ENCODE measurements at places on chromosomes 13 and 19.

DNA sequence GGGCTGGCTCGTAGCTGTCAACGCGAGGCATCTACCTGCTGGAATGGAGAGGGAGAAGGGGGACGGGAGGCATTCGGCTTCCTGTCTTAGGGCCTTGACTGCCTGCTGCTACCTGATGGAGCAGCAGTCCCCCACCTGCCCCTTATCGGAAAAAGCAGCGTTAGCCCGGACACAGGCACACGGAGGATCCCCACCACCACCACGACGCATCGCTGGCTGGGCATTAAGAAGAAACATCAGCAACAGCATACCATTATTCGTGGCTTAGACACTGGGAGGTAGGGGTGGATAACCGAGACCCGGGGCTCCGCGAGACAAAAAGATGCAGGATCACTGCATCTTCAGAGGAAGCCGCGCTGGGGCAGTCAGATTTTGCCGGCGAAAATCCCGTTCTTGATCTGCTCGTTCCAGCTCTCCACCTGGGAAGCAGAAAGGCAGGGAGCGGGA lies 1.1 kb downstream of the COX6B2 start:
- no peak for DNase-seq

DNA sequence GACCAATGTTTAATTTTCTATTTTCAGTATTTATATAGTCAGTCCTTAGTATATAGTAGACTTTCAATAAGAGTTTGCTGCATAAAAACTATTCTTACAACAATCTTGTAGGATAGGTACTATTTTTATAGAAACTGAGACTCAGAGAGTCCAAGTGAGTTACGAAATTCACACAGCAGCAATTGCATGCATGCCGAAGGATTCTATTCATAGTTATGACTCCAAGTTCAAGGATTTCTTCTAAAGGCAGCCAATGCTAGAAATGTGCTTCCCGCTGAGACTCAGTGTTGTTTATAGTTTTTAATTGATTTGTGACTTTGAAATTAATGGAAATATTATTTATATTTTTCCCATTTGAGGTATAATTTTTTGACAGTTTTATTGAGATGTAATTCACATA lies 62.7 kb upstream of the CSNK1A1L start:
- no peak for DNase-seq

- no peak for DNase-seq
These were observed 14.9 kb upstream of the PTBP1 start for GRCh38 chr19:782185-782877.

GRCh38 chr19:4456476-4456842 lies 1.1 kb downstream of the UBXN6 start:
- no peak for DNase-seq

DNA sequence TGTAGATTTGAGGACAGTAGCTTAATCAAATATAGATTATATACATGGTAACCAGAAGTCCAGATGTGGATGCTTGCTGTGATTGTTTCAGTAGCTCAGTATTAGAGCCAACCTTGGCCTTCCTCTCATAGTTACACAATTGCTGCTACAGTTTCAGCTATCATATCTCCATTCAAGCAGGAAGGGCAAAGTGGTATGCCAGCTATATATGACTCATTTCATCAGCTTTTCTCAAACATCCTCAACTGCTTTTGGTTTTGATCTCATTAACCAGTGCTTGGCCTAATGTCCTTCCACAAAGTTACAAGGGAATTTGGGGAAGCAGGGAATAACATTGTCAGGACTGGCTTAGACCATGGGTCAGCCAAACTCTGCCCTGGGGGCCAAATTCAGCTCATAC lies 73.0 kb upstream of the MAB21L1 start:
- no peak for DNase-seq

GRCh38 chr13:53264751-53265385 lies 236.3 kb downstream of the OLFM4 start:
- DNase-seq: no peak

GRCh38 chr13:25380082-25380481 lies 8.3 kb downstream of the ATP8A2 start:
- DNase-seq: no peak

GRCh38 chr19:50266896-50267295 lies 62.3 kb downstream of the KCNC3 start:
- DNase-seq: peak; percentile 48

- DNase-seq: no peak
These were observed 287.6 kb upstream of the SGCG start for GRCh38 chr13:22893204-22893603.

DNA sequence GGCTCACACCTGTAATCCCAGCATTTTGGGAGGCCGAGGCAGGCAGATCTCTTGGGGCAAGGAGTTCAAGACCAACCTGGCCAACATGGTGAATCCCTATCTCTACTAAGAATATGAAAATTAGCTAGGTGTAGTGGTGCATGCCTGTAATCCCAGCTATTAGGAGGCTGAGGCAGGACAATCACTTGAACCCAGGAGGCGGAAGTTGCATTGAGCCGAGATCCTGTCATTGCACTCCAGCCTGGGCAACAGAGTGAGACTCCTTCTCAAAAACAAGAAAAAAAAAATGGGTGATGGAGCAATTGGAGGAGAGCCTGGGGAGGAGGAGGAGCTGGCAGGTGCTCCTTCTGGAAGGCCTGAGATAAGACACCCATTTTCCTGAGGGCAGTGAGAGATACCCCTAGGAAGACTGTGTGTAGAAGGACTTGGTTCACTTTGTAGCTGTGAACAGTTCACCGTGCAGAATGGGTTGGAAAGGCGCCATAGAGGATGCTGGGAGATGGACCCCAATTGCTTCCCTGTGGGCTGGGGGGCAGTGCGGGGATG lies 8.7 kb upstream of the CARM1 start:
- no peak for DNase-seq

- no peak for DNase-seq
These were observed 125.5 kb upstream of the MCF2L start for GRCh38 chr13:112843392-112844111.

DNA sequence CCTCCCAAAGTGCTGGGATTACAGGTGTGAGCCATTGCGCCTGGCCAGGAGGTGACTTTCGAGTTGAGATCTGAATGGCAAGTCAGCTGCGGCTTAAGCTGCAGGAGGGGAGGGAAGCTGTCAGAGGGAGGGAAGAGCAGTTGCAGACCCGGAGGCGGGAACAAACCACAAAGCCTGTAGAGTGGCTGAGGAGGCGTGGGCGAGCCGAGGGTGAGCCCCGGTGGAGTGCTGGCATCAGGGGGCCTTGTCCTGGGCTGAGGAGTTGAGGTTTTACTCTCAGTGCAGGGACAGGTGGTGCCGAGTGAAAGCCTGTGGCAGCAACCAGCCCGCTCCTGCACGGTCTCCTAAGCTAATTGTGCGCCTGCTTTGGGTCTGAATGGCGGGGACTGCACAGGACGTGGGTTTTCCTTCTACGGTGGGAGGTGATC lies 24.2 kb downstream of the PPP1R37 start:
- DNase-seq: peak; percentile 82

DNA sequence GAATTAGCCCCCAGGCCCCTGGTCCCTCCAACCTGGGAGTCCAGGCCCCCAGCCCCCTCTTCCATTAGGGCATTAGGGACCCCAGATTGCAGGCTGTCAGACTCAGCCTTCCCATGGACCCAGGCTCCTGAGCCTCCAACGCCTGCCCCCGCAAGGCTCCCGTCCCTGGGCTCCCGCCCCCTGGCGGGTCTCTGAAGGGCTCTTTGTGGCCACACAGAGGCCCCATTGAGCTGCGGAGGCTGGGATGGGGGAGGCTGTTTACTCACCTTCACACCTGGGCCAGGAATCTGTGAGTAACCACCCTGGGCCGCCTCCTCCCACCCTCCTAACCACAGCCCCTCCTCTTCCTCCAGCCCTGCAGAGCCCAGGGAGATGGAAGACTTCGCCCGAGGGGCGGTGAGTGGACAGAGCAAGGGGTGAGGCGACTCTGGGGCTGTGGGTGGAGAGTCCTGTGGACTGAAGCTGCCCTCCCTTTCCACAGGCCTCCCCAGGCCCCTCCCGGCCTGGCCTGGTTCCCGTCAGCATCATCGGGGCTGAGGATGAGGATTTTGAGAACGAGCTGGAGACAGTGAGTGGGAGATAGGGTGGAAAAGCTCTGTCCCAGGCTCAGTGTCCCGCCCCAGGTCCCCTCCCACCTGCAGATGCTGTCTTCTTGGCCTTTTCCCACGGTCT lies 4.9 kb downstream of the ARHGEF1 start:
- peak; percentile 90 for DNase-seq

DNA sequence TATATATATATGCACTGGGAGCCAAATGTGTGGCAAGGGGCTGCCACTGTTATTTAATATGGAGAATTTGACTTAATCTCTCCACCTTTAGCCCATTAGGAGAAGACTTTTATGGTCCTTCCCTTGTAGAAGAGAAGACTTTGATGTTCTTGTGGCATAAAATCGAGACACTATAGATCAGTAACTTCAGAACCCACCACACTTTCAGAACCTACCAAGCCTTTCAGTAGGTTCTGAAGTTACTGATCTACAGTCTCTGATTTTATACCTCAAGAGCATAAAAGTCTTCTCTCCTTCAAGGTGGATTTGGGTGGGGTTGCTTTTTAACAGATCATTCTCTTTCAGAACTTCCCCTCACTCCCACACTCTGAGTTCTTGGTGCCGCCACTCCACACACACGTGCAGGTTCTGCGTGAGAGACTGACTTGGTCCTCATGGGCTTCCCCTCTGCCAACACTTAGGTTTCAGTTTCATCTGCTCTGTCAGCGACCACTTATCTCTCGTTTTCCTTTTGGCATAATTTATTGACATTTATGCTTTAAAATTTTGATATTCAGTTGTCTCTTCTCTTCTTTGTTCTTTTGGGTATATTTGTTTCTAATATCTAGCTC lies 213.4 kb upstream of the PCDH17 start:
- DNase-seq: no peak

GRCh38 chr19:32543115-32543900 lies 37.7 kb upstream of the PDCD5 start:
- no peak for DNase-seq

GRCh38 chr13:44050450-44051063 lies 170.9 kb downstream of the LACC1 start:
- no peak for DNase-seq

DNA sequence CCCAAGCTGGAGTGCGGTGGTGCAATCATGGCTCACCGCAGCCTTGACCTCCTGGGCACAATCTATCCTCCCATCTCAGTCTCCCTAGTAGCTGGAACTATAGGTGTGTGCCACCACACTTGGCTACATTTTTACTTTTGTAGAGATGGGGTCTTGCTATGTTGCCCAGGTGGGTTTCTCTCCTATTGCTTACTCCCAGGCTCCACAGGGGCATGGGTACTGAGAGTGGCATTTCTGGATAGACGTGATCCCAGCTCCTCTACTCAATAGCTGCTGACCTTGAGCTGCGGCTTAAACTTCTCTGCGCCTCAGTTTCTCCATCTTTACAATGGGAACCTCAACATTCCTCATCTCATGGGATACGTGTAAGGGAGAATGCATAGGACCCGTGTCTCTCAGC lies 11.6 kb downstream of the MVB12A start:
- no peak for DNase-seq

DNA sequence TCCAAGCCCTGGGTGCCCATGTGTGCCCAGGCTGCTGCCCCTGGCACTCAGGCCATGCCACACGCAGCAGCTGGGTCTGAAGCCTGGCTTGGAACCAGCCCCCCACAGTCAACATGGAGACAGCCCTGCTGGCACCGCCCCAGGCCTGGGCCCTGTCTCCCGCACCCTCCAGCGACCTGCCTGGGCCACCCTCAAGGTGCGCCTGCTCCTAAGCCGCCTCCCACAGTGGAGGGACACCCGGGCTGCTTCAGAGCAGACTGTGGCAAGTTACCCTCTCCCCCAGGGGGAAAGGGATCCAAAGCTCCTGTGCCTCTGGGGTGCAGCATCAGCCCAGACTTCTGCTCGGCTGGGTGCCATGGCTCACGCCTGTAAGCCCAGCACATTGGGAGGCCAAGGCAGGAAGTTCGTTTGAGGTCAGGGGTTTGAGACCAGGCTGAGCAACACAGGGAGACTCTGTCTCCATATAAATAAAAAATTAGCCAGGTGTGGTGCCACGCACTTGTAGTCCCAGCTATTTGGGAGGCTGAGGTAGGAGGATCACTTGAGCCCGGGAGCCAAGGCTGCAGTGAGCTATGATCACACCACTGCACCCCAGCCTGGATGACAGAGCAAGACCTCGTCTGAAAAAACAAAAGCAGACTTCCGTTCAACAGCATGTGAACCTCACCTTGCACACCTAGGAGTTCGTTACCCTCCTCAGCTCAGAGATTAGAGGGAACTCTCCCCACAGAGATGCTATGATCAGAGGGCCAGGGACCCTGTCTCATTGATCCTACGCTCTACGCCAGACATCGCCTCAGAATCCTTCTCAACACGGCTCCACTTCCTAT lies 15.6 kb downstream of the ELL start:
- no peak for DNase-seq

- DNase-seq: no peak
These were observed 153.0 kb upstream of the UQCRFS1 start for GRCh38 chr19:29365836-29366417.

- DNase-seq: no peak
These were observed 162.6 kb downstream of the TEX29 start for GRCh38 chr13:111482806-111483620.

GRCh38 chr13:107124129-107124718 lies 556.3 kb upstream of the ARGLU1 start:
- no peak for DNase-seq

DNA sequence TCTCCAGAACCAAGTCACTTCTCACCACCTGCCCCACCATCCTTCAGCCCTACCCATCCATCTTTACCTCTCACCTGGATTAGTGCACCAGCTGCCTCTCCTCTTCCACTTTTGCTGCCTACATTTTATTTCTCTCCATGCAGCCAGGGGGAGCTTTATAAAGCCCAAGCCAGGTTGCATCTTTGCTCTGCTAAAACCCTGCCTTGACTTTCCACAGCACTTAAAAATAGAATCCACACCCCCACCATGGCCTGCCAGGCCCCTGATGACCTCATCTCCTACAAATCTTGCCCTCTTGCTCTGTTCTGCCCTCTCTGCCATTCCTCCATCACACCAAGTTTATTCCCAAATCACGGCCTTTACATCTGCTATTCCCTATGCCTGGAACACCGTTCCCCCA lies 1.8 kb downstream of the HOOK2 start:
- no peak for DNase-seq

DNA sequence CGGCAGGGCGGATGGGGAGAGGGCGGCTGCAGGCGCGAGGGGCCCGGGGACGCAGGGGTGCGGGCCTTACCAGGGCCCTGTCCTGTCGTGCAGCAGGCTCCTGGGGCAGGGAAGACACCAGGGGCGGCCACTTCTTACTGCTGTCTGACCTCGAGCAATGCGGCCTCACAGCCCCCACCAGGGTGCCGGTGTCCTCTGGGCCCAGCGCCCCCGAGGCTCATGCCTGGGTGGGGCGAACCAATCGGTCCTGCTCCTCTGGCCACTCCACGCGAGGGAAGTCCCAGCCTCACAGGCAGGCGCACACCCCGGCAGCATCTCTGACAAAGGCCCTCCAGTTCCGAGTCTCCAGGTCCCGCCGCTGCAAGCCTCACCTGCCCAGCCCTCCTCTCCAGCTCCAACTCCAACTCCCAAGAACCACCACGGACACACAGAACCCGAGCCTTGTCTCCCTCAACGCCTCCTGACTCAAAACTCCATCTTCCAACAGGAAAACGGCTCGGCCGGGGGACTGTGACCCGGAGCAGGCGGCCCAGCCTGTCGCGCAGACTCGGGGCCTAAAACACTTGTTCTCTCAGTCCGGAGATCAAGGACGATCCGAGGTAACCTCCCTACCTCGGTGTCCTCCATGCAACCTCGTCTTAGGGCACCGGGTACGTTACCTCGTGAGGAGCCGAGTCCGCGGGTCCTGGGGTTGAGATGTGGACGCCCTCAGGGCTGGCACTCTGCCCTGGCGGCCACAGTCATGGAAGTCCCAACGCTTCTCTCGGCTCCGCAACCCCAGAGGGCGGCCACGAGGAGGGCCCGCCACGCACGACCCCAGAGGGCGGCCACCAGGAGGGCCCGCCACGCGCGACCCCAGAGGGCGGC lies 6.5 kb downstream of the FGF22 start:
- DNase-seq: no peak

GRCh38 chr13:20174656-20175405 lies 14.0 kb upstream of the GJA3 start:
- DNase-seq: peak; percentile 74

All from stimulated activated naive CD8-positive, alpha-beta T cell treated with anti-CD3 and anti-CD28 coated beads, Interleukin-15, Interleukin-2, amounts not matched to agents 100 U/mL and 50 U/mL, for 24 hours (primary cell).